ENCODE measurements at places on chromosomes 3 and 15.

- DNase-seq = peak; percentile 92
These were observed 10.0 kb downstream of the BMF start for GRCh38 chr15:40098489-40099261.

- DNase-seq = peak; percentile 50
These were observed 99.7 kb upstream of the PLXNA1 start for GRCh38 chr3:126883241-126883640.

DNA sequence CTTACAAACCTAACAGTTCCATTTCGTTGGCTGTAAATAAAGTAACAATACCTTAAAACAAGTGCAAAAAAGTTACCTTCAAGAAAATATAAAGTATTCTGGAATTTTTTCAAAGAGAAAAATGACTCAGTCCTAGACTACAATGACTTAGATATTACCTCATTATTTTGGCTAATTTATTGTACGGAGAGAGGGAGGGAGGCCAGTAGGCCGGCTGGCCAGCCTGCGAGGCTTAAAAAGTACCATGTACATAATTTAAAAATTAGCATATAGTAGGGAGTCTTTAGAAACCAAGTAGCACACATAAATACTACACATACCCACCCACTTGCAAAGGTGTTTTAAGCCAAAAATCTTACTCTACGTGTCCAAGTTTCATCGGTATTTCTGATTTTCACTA, 41.9 kb upstream of the MAP4 start:
- DNase-seq = peak; percentile 41

DNA sequence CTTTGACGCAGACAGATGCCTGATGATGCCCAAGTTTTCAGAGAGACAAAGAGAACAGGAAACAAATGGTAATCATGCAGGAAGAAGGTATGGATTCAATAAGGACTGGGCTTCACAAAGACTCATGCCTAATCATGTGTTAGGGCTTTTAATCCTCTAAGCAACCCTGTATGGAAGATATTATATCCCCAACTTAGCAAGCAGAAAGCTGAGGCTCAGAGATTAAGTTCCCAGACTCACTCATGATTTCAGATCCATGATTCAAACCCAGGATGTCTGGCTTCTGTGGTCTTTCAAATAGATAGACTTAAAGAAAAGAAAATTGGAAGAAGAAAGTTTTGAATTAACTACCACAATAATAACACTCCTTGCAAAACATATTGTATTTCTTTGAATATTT, 4.1 kb upstream of the CLASP2 start:
- DNase-seq = no peak

- DNase-seq = peak; percentile 62
These were observed 11.0 kb downstream of the THBS1 start for GRCh38 chr15:39591896-39592315.

- DNase-seq = peak; percentile 99
These were observed 26.4 kb downstream of the ANXA2 start for GRCh38 chr15:60371175-60372051.

- DNase-seq = no peak
These were observed 6.6 kb upstream of the ZNF148 start for GRCh38 chr3:125381743-125382142.

DNA sequence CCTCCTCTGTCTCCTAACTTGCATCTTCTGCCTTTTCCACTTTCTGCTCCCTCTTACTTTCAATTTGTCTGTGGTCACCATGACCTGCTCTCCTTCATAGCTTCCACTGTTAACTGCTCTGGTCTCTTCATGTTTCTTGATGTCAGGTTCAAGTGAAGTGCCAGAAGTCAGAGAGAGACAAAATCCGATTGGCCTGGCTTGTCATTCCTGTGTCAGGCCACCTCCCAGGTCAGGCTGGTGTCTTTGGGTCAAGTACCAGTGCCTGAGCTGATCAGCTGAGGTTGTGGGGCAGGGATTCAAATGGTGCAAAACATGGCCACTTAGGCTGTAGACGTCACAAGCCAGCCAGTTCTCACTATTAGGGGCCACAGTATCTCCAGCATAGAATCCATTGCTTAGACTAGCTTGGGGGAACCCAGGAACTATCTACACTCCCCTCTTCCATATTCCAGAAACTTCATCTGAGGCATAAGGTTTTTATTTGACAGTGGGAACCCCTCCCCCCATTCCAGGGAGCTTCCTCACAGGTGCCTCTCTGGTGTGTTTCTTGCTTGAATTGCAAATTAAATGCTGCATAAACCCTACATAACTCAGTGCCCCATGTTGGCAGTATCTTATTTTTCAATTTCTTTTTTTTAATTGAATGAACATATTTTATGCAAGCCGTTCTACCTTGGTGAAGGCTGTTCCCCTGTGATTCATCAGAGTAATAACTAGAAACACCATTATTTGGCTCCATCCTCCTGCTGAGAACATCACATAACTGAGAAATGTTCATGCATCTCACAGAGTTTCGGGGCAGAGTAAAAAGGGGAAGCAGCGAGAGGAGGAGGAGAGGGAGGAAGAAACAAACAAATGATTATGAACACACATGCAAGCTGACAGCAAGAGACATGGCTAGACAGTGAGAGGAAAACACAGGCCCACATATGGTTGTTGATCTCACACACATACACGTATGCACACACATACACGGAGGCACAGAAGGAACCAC, 175.8 kb downstream of the TLE3 start:
- no peak for DNase-seq

GRCh38 chr3:169159726-169160125, 503.8 kb downstream of the MECOM start:
- no peak for DNase-seq

- DNase-seq = no peak
These were observed 78.7 kb upstream of the SNRK start for GRCh38 chr3:43207628-43208085.

GRCh38 chr3:139127101-139127500, 82.4 kb upstream of the PRR23C start:
- DNase-seq = peak; percentile 18

DNA sequence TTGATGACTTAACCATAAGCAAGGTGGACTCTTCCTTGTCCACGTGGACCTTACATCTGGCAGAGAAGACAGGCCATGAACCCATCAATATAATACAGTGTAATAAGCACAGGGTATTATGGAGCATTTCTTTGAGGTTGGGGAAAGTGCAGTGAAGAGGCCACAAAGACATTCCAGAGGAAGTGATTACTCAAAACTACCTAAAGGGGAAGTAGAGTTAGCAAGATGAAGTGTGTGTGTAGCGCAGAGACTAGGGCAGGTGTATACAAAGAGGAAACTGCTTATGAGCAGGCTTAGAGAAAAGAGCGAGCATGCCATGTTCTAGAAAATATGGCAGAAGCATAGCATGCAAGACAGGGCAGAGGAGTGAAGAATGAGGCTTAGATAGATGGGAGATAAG, 17.9 kb downstream of the CP start:
- no peak for DNase-seq

- DNase-seq = peak; percentile 66
These were observed at the start of gene TEX55 for GRCh38 chr3:119145500-119146167. TEX55 (plus strand) TSS chr3:119146165; CDS start chr3:119146190, 25 bp downstream.

DNA sequence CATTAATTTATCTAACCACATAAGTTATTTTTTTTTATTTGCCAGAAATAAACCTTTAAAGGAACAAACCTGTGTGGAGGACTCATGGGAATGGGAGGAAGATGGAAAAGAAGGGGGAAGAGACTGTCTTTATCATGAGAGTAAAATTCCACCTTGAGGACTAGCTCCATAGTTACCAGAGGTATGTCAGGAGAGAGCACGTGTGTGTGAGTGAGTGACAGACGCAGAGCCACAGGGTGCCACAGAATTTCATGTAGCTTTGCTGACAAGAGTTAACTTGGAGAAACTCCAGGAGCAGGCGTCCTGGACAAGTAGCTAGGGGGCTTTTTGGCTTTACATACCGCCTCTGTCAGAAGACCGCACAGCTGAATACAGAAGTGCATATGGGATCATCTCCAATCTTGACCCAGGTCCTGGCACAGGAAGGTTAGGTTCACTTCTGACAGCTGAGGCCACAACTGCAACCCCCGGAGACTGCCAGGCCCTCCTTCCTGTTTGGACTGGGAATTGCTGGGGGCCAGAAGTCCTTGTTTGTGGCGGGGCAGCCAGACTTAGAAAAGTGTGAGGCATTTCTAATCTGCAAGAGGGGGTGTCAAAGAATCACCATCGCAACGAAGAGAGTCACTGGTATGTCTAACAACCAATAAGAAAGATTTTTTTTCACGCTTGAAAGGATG, 197.8 kb upstream of the TPM1 start:
- DNase-seq = no peak

GRCh38 chr3:23253214-23253613, 50.1 kb downstream of the UBE2E2 start:
- no peak for DNase-seq

- DNase-seq = no peak
These were observed 630.5 kb upstream of the LMCD1 start for GRCh38 chr3:7871003-7871560.

GRCh38 chr3:150739877-150740645, 22.9 kb downstream of the SIAH2 start:
- DNase-seq = no peak

- DNase-seq = no peak
These were observed 784 bp upstream of the SAMMSON start for GRCh38 chr3:69998759-69999139.

DNA sequence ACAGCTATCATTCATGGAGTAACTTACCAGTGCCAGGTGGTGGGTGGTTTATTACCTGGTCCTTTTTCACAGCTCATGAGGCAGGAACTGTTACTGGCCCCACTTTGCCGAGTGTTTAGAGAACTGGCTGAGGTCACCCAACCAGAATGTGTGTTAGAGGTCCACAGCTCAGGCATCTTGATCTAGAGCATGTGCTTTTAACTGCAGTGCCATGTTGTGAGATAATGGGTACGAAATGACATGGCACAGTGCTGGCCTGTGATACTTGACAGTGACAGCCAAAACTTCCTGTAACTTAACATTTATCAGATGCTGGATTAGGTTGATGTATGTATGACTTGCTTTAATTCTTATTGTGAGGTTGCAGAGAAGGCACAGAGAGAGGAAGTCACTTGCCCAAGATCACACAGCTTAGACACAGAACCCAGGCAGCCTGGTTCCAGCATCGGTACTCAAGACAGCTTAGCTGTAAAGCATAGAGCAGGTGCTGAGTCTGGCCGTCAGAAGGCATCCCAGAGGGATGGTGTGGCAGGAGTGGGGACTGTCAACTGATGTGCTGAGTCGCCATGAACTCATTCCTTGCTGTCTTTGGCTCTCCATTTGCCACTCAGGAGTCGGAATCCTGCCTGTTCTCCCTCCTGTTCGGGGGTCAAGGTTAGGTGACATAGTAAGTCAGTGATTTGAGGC, 9.6 kb downstream of the MCM2 start:
- DNase-seq = no peak

- no peak for DNase-seq
These were observed 20.3 kb upstream of the PTPN9 start for GRCh38 chr15:75599401-75599800.

GRCh38 chr3:194137008-194137505, 1.1 kb downstream of the HES1 start:
- peak; percentile 91 for DNase-seq

DNA sequence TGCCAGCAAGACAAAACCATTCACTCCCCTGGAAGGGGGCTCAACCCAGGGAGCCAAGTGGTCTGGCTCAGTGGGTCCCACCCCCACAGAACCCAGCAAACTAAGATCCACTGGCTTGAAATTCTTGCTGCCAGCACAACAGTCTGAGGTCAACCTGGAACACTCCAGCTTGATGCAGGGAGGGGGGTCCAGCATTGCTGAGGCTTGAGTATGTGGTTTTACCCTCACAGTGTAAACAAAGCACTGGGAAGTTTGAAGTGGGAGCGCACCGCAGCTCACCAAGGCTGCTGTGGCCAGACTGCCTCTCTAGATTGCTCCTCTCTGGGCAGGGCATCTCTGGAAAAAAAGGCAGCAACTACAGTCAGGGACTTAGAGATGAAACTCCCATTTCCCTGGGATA, 81.7 kb downstream of the MSL2 start:
- DNase-seq = no peak

DNA sequence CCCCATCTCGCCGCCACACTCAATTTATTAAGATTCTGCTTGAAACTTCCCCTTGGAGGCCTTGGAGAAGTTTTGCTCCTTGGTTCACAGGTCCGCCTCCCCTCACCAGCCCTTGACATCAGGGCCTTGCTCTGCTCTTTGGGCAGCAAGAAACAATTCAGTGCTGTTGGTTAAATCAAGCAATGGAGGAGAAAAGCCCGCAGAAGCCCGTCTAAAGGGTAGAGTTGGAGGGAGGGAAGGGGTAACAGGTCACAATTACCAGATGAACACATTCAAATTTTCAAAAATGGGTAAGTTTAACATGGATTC, 429 bp downstream of the PARP9 start:
- DNase-seq = peak; percentile 16

DNA sequence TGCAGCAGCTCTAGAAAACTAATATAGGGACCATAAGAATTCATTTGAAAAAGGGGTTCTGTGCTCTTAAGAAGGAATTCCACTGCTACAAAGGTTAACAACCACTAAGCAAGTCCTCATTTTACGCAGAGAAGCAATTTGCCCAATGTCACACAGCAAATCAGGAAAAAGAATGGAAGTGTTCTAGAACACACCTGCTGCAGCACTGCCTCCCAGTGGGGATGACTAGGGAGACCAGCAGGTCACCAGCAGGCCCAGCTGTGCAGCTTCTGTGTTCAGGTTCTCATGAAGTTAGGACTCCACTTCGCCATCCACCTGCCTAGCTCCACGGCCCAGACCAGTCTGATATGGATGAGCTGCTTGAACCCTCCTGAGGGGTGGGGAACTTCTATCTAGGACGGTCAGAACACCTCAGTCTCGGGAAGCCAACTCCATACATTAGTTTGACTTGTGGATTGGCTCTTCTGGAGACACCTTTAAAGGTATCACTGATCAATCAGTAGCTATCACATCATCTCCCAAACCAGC, 18.6 kb downstream of the POMGNT2 start:
- DNase-seq = no peak

GRCh38 chr3:108319428-108320082, 23.2 kb downstream of the HHLA2 start:
- no peak for DNase-seq

DNA sequence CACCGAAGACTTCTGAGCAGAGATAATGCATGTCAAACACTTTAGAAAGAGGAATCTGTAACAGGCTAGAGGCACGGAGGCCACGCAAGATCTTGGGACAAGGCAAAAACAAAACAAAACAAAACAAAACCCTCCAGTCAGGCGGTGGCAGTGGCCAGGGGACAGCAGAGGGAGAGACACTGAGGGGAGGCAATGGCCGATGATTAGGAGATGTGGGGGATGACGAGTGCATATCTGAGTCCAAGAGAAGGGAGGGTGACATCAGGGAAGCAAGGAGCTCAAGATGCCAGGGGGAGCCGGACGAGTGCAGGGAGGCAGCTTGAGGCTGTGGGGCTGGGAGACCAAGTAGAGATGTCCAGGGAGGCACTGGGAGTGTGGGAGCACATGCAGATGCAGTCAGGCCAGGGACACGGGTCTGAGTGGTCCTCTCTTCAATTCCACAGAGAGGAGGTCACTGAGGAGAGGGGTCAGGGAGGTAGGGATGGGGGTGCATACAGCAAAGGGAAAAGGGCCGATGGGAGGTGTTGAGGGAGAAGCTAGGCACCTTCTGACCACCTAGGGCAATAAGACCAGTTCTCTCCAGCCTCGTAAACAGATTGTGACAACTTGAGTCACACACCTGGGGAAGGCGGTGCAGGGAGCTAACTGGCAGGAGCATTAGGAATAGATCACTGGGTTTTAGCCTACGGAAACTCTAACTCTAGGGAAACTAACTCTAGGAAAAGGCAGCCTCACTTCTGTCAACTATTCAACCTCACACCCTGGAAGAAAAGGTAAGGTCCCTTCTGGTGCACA, 29.6 kb downstream of the SLCO2A1 start:
- DNase-seq = no peak

GRCh38 chr3:73148206-73148605, 86.7 kb downstream of the EBLN2 start:
- no peak for DNase-seq

GRCh38 chr3:107370907-107371306, 6.3 kb upstream of the CCDC54 start:
- DNase-seq = no peak

Data from fibroblast of pulmonary artery (primary cell).